ENCODE measurements at places on chromosomes 4 and X.

DNA sequence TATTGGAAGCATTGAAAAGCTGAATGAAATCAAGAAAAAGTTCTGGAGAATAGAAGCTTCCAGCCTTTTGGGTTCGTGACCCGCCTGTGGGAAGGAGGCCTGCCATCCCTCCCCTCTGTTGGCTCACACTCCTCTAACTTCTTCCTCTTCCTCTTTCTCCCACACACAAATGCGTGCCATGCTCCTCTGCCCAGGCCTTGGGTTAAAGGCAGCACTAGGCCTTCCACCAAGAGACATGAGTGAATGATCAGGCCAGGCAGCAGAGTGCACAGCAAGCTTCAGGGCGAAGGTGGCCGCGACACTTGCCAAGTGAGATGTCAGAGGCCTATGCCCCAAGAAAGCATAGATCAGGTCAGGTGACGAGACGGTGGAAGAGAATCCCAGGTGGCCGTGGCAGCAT, 38.4 kb downstream of the FAM193A start:
- DNase-seq, result peak; percentile 91

GRCh38 chr4:37232315-37232714, 12.2 kb upstream of the NWD2 start:
- no peak for DNase-seq

DNA sequence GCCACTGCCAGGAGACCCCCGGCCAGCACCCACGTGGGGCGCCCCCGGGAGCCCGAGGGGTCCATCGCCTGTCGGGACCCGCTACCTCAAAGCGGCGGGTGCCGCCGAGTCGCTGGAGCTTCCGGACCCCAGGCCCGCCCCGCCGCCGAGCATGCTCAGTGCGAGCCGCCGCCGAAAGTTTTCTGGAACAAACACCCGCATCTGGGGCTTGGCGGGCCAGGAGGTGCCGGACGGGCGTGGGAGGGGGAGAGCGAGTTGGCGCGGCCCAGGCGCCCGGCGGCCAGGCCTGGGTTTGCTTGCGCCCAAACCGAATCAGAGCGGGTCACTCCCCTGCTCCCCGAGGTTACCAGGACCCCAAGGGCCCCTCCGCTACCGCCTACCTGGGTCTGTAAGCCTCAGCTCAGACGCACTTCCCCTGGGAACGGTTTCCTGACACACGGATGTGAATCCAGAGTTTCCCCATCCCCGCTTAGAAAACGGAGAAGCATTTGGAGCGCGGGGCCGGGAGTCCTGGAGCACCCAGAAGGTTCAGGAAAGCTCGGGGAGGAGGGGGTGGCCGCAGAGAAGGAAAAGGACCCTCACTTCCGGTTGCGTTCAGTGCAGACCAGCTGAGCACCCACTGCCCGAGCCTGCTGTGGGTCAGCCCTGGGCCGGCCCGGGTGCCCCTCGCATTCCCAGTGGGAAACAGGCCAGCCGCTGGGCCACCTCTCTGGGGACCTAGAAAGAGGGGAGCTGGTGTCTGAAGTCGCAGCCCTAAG, at the start of gene EVC2:
EVC2 (minus strand) TSS at position 111 of the 758 bp plus-strand sequence; CDS start at position 65, 46 bp downstream.
- DNase-seq, result no peak

DNA sequence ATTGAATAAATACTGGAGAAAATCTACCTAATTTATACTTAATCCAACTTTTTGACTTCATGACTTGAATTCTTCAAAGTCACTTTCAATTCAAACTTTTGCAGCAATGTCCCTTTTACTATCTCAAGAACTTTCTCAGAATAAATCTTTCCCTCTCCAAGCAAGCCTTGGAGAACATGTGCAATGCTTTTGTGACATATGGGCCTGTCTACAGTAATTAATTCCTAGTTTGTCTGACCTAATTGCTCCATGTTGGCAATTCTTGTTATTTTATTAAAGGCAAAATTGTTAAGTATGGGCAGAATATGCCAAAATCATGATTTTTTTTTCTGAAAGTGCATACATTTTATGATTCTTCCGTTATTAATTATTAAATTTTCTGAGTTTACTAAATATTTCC, 1115.3 kb downstream of the PDHA2 start:
- no peak for DNase-seq

DNA sequence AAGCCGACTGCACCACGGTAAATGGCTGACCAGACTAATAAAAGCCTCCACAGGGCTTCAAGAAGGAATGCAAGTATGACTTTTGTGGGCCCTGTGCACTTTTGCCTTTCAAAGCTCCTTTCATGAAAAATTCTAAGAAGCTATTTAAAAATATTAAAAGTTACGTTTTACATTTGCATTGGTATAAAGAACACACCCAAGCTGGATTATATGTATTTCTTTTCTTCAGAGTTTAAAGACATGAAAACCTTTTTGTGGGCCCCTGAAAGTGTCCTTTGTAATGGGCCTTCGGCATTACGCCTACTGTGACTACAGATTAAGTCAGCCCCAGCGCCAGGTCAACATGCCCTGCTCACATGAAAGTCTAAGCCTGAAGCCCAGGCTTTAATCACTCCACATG, 20.5 kb upstream of the ASB5 start:
- no peak for DNase-seq

DNA sequence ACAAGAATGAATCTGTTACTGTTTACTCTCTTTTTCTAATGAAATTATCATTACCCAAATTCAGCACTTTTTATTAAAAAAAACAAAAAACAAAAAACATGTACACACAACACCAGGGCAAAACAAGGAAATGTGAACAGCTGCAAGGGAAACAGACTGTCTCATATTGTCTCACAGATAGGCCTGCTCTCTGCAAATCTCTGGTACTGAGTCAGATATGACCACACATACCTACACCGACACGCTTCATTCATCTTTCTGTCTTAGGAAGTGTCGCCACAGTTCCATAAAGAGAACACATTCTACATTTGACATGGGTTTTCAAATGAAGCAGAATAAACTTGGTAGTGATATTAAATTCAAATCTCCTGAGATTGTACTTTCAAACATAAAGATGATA, 92.2 kb upstream of the GPR34 start:
- DNase-seq, result no peak

DNA sequence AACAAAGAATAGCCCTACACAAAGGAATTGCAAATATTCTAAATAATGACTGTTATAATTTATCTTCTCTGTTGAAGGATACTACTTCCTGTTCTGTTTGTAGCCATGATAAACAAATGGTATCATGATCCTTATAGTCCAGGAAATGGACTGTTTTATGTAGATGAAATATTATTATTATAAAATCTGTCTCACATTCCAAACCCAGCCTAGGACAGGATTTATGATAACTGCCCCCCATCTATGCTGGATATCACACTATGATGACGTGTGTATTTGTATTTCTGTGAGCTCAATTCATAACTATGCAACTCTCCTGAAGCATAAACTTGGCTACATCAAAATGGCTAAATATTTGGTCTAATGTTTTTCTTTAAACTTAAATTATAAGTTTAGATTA, 21.3 kb downstream of the DMD start:
- DNase-seq, result no peak

Measured in HL-60 (cell line).